ENCODE measurements at places on chromosomes 7 and 10.
A peak's percentile ranks its signal among the peaks of the same experiment; 100 is the strongest.

GRCh38 chr10:47402641-47403301 is 18.7 kb upstream of the ZNF488 start:
- no peak for DNase-seq

DNA sequence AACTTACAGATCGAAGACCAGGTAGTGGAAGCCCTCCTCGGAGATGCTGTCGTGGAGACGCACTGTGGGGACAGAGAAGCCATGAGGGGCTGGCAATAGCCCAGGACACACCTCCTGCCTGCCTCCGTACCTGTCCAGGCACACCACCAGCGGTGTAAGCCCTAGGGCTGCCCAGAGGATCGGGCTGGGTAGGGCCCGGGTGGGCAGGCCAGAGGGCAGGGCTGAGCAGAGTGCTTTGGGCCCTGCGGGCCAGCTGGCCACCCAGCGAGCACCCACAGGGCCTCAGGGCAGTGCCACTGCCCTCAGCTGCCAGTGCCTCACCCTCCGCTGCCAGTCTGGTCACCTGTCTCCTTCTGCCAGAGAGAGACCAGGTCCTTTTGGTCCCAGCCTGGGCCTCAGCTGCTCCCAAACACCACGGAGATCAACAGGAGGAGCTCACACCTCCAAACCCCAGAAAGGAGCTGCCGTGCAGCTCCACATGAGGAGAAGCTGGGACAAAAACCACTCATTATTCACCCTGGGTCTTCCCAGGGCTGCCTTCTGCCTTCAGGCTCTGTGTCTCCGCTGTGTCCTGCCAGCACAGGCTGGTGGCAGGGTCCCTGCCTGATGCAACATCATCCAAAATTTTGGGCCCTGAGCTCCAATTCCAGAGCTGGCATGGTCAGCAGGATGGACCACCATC is 58.2 kb downstream of the YKT6 start:
- no peak for DNase-seq

DNA sequence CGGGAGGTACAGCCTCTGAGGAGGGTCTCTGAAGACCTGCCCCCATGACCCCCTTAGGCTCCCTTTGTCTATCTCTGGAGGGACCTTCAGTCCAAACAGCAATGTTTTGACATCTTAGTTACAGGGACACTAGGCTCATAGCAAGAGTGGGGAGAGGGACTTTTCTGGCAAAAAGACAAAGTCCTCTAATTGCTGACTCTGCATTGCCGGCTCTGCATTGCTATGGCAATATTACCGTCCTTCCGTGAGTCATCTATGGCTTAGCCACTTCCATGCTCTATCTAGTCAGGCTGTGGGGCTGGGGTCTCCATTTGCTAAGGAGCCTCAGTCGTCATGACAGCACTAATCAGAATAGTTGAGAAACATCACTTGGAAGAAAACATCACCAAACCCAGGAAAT is 952.6 kb downstream of the KCNMA1 start:
- no peak for DNase-seq

GRCh38 chr10:18140149-18140956 is at the start of gene CACNB2:
Gene CACNB2, plus strand, starts transcription at chr10:18140424.
- no peak for DNase-seq

- DNase-seq, result no peak
These were observed 16.0 kb downstream of the CREB3L2 start for GRCh38 chr7:137985897-137986251.

- no peak for DNase-seq
These were observed 41.9 kb downstream of the SPAM1 start for GRCh38 chr7:123966936-123967335.

DNA sequence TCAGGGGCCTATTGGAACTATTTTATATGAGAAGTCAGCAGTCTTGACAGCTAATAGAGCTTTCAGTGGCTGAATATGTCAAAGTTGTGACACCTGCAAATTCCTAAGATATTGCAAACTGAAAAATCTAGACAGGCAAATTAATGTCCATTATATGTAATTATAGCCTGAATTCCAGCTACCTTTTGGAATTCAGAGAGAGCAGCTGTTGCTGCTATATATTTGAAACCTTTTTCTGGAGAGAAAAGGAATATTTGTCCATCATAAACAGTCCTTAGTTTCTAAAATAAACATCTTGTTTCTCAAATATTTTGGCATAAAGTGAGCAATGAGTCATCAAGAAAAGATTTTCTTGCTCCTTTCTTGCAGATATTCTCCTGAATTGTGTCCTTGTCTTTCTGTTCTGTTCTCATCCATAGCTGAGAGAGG is 408.9 kb upstream of the SEMA3D start:
- no peak for DNase-seq

GRCh38 chr7:140983802-140984201 is 30.9 kb downstream of the MRPS33 start:
- DNase-seq, result no peak

DNA sequence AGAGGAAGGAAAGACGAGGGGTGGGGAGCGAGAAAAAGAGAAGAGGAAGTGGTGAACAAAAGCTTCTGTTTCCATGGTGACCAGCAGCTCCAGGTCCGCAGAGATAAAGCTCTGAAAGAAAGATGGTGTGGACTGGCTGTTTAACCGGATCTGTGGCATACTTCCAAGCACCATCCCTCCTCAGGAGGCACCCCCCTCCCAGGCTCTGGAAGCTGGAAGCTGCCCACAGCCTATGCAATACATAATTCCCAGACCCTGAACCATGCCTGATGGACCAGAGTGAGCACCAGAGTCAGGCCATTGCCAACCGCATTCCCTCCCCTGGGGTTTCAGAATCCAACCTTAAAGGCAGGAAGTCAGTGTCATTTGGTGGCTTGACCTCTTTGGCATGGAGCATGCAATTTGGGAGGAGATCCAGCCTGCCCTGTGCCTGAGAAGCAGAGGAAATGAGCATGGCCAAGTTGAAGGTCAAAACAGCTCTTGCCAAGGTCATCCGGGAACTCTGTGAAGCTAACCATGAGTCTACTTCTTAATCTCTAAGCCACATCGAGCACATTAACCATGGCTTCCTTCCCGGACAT is 22.2 kb upstream of the CPXM2 start:
- no peak for DNase-seq

DNA sequence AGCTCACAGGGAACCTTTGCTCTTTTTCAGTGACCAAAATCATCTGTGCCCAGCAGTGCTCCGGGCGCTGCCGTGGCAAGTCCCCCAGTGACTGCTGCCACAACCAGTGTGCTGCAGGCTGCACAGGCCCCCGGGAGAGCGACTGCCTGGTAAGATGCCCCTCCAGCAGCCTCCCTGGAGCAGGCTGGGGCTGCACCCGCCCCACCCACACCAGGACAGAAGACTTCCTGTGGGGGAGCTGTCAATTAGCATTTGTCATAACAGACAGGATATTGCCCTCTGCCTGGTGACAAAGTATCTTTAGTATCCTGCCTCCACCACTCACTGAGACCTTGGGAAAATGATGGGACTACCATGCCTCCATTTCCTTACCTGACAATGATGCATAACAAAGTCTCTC is 133.7 kb downstream of the EGFR start:
- no peak for DNase-seq

GRCh38 chr10:92103376-92104090 is 180.0 kb downstream of the BTAF1 start:
- DNase-seq, result no peak

DNA sequence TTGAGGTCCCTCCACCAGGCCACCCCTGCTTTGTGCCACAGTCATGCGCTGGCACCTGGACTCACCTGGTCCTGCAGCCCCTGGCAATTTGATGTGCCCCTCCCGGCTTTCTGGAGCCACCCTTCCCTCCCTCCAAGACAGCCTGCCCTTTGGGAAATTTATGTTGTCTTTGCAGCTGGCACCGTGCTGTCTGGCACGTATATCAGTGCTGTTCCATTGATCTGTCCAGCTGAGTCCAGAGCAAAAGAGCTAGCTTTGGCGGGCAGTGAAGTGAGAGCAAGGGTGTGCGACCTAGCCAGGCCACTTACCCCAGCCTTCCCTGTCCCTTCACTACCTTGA is 5.7 kb downstream of the RARRES2 start:
- DNase-seq, result no peak

GRCh38 chr10:125208854-125209565 is 48.6 kb upstream of the CTBP2 start:
- DNase-seq, result no peak

GRCh38 chr10:80498833-80499741 is 38.6 kb upstream of the SH2D4B start:
- peak; percentile 65 for DNase-seq

DNA sequence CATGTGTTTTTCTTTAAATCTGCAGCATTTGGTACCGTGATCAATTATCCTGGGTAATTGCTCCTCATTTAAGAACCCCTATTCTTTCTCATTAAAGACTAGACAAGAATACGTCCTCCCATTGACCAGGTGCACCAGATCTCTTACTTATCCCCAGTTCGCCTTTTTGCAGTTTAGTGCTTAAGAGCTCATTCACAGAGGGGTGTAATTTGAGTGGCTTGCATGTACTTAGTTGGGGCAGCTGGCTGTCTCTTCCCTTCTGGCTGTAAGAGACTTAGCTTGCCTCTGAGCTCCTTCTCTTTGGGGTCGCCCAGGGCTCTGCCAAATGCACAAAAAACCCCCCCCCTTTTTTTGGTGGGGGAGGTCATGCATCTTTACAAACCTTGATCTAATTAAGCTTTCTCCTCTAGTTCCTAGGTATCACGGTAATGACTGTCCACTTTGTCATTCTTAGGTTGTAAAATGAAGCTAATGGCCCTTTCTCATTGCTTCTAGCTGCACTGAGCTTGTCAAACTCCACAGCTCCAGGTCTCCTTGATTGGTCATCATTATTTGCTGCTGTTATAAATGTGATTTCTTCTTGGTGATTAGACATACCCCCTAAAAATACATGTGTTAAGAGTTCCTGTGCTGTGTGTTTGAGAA is 26.3 kb downstream of the GAD2 start:
- DNase-seq, result no peak

DNA sequence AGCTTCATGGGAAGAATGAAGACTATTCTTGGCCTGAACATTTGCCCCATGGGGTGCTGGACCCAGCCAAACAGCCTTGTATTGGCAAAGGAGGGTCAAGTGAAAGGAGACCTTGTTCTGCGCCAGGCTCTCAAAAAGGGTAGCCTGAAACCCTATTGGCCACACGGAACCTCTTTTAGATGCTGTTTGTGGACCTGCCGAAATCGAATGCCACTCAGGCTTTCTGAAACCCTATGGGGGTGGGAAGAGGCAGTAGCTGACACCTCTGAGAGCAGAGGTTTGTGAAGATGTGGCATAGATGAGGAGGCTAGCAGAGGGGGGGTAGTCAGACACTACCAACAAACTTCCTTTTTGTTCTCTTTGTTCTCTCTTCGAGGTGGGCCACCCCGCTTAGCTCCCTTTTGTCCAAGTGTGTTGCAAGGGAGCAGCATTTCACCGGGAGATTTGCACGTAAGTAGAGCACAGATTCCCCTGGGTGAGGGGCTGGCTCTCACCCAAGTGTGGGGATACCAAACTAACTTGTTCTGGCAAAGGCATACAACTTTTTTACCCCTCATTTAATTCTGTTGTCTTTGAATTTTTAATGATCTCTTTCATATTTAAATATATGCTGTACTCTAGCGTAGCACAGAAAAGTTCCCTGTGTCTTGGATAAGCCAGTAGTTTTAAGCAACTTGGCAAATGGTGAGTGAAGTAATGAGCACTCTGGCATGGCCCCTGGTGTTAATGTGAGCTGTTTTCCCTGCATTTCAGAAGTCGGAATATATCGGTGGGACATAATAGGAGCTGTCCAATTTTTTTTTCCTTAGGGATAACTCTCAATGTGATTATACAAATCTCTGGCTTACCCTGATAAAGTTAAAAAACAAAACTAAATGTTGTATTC is 107.7 kb downstream of the SEPTIN7 start:
- DNase-seq, result no peak

DNA sequence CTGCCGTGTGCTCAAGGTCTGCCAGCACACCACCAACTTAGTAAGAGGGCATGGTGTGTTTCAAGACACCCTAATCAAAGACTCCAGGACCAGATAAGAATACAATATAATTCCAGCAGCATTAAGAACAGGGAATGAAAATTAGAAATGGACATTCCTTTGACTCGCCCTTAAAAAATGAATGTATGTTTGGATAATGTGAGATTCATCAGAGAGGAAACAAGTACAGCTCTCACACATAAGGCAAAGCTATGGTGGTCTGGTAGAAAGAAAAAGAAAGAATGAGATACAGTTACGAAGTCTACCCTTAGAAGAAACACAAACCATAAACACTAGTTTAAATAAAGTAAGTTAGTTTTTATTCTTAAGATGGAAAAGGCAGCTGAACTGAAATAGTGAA is 174.8 kb upstream of the ANK3 start:
- DNase-seq, result no peak

- DNase-seq, result no peak
These were observed 755 bp downstream of the FAM171A1 start for GRCh38 chr10:15370212-15370855.

- no peak for DNase-seq
These were observed 2.0 kb downstream of the YWHAG start for GRCh38 chr7:76356823-76357222.

GRCh38 chr7:108479118-108479517 is 22.9 kb upstream of the NRCAM start:
- DNase-seq, result no peak

DNA sequence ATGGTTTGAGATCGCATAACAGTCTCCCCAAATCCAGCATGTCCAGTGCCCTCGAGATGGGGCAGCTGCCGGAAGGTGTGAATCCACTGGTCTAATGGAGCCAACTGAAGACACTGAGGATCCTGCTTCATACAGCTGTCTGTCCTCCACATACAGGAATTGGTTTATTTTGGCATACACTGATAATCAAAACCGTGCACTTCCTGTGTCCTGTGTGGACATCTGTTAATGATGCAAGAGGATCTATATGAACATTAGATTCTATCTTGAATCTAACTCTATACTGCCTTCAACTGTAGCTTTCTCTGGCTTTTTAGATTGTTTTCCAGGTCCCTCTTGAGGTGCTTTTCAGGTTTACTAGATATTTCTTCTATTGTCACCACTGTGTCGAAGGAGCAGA is 3.0 kb upstream of the JAZF1 start:
- DNase-seq, result no peak

- DNase-seq, result peak; percentile 49
These were observed 1.2 kb downstream of the TPK1 start for GRCh38 chr7:144834641-144835144.

DNA sequence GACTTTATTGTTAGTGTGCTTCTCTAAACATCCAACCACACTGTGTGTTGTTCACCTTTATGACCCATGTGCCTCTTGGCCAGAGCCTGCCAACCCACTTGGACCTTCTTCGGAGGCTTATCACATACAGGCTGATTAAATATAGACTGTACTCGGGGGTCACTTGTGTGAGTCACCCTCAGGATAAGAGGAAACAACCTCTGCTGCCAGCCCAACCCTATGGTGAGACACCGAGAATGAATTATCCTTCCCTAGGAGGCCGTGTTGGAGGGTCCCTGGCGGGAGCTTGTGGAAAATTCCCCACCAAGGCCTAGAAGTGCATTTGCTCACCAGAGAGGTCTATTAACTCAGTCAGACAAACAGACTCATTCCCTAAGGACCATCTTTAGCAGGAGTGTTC is 63.0 kb downstream of the FAS start:
- DNase-seq, result no peak

DNA sequence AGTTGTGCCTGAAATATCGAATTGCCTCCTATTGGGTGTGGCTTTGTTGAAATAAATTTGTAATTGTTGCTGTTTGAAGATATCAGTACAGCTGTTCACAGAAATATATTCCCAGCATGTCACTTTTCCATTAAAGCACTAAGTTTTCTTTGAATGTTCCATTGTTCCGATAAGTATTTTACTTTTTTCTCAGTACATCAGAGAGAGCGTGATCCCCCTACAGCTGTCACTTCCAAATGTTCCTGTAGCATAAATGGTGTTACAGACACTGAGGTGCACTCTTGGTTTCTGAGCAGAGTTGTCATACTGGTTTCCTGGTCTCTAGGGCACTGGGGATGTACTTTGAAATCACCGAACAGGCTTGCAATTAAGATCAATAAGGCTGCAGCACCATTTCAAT is 189.2 kb downstream of the CCSER2 start:
- DNase-seq, result no peak
